ENCODE measurements at places on chromosomes 1 and 21.

DNA sequence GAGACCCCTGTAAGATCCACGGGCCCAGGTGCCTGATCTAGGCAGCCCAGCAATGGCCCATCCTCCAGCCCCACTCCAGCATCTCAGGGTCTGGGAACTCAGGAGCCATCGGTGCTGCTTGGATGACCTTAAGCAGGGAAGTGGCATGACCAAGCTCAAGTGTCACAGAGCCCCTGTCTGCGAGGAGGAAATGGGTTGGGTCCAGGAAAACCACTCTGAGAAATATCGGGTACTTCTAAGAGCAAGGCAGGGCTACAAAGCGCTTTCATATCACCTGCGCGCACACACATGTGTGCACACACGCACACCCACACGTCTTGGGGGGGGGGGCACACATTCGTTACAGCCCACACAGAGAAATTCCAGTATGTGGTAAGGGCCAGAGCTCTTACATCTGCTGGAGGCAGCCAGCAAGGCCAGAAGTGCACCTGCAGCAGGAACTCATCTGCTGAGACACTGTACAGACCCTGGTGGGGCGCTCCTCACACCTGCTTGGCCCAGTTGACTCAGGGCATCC, 32.6 kb upstream of the SPOCD1 start:
- no peak for DNase-seq

GRCh38 chr1:89995598-89996449, 914 bp downstream of the ZNF326 start:
- DNase-seq: peak; percentile 50

DNA sequence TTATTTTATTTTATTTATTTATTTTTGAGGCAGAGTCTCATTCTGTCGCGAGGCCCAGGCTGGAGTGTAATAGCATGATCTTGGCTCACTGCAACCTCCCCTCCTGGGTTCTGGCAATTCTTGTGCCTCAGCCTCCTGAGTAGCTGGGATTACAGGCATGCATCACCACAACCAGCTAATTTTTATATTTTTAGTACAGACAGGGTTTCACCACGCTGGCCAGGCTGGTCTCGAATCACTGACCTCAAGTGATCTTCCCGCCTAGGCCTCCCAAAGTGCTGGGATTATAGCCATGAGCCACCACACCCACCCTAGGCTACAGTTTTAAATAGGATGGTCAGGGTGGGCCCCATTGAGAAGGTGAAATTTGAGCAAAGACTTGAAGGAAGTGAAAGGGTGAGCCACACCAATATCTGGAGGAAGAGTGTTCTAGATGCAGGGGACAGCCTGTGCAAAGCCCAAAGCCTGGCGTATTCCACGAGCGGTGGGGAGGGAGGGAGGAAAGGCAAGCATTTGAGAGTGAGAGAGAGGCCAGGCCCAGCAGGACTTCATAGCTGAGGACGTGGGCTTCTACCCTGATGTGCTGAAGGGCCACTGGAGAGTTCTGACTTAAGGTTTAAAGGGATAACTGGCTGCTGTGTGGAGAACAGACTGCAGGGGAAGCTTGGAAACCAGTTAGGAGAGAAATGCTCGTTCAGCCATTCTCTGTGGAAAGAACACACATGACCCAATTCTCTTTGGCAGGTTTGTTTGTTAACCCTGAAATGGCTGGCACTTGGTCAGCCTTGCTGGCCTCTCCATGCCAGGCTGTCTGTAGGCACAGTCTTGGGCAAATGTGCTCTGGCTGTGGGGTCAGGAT, 62.6 kb upstream of the FAM20B start:
- DNase-seq: no peak

DNA sequence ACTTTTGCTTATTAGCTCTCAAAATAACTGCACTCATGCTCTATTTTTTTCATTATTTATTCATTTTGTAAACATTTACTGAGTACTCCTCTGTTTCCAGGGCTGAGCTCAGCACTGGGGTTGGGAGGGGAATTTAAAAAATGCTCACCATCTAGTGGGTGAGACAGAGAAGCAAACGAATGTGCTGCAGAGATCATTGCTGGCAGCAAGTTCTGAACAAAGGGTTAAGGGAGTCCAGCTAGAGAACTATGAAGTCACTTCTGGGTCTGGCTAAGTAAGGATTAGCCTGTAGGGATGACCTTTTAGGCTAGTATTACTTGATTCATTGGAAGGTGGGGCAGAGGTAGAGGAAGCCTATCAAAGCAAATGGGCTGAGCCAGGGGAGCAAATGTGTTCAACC, 99.1 kb upstream of the ZNF644 start:
- no peak for DNase-seq

DNA sequence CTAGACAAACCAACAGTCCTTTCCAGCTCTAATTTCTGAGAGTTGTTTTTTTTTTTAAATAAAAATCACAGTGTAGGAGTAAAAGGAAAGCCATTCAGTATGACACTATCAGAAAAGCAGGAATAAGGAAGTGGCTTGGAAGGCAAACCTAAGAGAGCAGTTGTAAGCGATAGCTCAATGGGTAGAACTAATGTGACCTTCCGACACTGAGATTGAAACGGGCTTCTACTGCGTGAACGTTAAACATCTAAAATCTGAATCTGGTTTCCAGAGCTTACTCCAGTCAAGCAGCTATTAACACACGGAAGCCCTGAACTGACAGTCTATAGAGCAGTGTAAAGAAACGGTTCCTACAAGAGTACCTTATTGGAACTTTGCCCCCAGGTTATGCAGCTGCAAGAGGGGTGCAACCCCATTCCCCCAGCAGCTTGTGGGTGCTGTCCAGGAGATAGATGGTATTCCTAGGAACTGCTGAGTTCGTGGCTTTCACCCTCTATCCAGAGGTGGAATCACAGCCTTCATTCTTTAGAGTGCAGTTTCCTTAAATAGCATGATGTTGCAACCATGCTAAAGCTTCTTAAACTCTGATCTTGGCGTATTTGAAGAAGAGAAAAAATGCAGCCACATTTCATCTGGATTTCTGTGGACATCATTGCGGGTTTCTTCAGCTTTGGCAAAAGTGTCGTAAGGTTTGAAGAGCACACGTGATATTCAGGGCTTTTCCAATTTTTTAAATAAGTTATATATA, 3.3 kb upstream of the IRF2BP2 start:
- peak; percentile 95 for DNase-seq

- DNase-seq: no peak
These were observed 32.0 kb upstream of the FAM89A start for GRCh38 chr1:231072041-231072440.

DNA sequence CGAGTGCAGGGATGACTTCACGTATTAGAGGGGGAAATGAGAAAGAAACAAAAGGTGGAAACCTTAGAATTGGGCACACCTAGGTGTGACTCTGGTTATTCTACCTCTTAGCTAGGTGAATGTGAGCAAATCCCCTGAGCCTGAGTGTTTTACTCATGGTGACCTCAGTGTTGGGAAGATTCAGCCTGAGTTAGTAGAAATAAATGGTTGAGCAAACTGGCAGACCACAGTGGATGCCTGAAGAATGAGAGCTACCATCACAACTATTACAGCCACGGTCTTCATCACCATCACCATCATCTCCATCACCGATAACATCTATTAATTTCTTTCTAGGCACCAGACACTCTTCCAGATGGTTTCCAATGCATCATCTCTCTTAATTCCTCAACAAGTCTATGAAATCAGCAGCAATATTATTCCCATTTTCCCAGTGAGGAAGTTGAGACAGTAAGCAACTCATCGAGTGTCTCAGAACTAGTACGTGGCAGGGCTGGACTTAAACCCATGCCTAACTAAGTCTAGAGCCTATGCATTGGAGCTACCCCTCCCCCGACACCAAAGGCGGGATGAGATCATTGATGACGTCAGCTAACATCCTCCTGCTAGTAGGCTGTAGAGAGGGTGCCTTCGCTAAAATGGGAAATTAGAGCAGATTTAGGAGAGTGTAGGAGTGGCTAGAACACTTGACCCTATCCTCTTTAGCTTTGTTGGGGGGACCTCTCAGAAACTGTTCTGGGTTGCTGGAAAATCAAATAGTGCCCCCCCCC, 7.9 kb upstream of the KAZN start:
- no peak for DNase-seq

- no peak for DNase-seq
These were observed 1.4 kb upstream of the CFAP298 start for GRCh38 chr21:32613436-32614043.

DNA sequence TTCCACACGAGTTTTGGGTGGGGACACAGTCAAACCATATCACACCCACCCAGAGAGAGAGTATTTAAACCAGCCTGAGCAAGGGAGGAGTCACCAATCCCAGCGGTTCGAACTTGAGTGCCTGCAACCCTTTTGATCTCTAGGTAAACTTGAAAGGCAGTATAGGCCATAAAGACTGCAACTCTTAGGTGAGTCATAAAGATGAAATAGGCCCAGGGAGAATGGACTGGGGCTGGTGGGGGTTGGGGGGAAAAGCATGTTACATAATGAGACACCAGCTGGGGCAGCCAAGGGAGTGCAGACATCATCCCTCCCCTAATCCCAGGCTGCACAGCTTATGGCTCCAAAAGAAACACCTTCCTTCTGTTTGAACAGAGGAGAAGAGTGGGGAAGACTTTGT, 99.8 kb upstream of the LHX8 start:
- no peak for DNase-seq

DNA sequence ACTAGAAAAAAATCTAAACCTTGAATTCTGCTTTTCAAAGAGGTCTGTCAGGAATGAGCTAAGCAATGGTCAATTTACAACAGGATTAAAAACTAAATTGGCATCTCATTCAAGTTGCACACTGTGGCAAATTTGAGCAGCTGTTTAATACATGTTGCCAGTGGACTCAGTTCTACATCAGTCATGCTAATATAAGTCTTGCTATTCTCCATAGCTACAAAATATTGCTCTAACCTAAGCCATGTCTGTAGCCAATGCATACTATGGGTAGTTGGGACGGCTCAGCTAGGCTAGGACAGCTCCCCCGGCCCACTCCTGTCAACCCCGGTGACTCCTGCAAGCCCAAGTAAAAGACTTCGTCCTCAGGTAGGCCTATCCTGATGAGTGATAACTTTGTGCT, 10.9 kb upstream of the VAV3 start:
- no peak for DNase-seq

DNA sequence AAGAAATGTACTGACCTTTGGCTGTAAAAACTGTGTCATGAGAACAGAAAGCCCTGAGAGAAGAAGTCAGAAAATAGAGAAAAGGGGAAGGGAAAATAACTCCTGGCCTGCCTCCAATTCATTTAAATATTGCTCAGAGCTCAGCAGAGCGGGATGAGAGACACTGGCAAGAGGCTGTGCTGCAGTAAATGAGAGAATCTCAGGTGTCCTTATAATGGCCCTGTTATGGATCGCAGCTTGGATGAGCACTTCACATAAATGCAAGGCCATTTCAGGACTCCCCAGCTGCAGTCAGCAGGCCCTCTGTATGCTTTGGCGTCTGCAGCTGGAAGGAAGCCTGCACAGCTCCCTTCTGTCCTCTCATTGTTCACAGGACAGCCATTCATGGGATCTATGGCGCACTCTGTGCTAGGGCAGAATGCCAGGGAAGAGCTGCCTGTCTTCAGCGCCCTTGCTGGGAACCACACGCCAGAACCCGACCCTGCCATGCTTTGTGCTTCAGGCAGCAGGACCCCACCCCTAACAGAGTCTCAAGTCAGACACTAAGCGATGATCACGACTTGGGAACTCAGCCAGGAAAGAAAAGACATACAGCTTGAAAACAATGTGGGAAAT, 20.7 kb upstream of the ABCB10 start:
- peak; percentile 46 for DNase-seq

- peak; percentile 94 for DNase-seq
These were observed 4.0 kb downstream of the STPG1 start for GRCh38 chr1:24409535-24409934.

- DNase-seq: no peak
These were observed 26.4 kb downstream of the TIAM1 start for GRCh38 chr21:31317688-31318087.

DNA sequence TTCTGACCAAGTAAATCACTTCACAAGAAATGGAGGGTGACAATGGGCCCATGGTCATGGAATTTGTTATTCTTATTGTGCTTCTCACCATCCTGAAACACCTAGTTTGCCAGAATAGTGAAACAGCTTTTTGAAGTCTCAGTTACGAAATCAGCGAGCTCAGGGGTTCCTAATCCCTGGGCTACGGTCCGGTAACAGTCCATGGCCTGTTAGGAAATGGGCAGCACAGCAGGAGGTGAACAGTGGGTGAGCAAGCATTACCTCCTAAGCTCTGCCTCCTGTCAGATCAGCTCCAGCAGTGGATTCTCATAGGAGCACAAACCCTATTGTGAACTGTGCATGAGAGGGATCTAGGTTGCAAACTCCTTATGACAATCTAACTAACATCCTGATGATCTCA, 1356.3 kb downstream of the KCNT2 start:
- no peak for DNase-seq

DNA sequence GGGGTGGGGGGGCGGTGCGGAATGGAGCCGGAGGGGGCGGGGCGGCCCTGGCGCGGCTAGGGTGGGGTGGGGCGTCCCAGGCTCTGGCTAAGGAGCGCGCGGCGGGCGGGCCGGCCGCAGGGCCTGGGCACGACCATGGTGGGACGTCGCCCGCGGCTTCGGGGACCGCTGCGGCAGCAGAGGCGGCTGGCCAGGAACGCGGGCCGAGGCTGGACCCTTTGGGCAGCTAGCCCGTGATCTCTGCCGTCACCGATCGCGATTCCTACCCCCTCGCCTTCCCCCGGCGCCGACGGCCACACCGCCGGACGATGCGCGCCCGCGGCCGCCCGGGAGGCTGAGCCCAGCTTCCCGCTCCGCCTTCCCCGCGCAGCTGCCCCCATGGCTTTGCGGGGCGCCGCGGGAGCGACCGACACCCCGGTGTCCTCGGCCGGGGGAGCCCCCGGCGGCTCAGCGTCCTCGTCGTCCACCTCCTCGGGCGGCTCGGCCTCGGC, at the start of gene MAP3K21:
Gene MAP3K21, plus strand, starts transcription at position 74 of the 491 bp plus-strand sequence. Its CDS starts 305 bp downstream, at position 379.
- peak; percentile 5 for DNase-seq

GRCh38 chr1:183569141-183569540, 21.1 kb downstream of the NCF2 start:
- peak; percentile 43 for DNase-seq

GRCh38 chr1:26472320-26472900, at the start of gene HMGN2:
TSS of gene HMGN2 (plus strand) at chr1:26472440. CDS start at chr1:26472613, 173 bp downstream.
- DNase-seq: peak; percentile 76

- peak; percentile 93 for DNase-seq
These were observed 45.1 kb downstream of the MAP3K7CL start for GRCh38 chr21:29175408-29176134.

DNA sequence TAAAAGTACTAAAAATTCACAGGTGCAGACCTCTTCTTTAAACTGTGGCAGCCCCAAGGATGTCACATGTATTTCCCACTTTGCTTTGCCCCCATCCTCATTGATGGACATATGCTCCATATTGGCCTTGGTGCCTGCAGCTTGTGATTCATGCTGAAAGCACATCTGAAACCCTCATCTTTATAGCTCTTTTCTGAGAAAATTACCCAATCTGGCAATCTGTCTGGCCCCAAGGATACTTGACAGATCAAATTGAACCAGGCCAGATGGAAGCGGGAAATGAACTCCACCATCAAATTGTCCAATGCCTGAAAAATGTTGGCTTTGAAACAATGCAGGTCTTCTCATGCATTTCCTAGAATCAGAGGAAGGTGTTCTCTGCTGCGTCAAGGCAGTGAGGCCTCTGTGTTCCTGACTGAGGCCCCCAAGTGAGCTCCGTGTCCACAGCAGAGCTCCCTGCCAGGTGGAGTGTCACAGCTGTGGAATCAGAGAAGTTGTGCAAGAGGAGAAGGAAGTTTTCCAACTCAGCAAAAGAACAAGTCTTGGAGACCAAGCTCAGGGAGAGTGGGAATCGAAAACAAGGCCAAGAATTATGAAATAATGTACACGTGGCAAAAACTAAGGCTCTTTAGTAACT, 323.7 kb downstream of the PLPP3 start:
- DNase-seq: peak; percentile 19

- DNase-seq: no peak
These were observed 610.8 kb downstream of the SMYD3 start for GRCh38 chr1:245896258-245896657.

GRCh38 chr1:89081005-89081404, 16.0 kb upstream of the GBP1 start:
- no peak for DNase-seq
